Stimulated activated CD8-positive, alpha-beta memory T cell treated with anti-CD3 and anti-CD28 coated beads, Interleukin-4, amount 100 ng/mL, for 1 hour (primary cell): ENCODE measurements at places on chromosomes 2 and 18.
A peak's percentile ranks its signal among the peaks of the same experiment; 100 is the strongest.

GRCh38 chr2:121969766-121970639 is 214.6 kb downstream of the TSN start:
- no peak for DNase-seq

DNA sequence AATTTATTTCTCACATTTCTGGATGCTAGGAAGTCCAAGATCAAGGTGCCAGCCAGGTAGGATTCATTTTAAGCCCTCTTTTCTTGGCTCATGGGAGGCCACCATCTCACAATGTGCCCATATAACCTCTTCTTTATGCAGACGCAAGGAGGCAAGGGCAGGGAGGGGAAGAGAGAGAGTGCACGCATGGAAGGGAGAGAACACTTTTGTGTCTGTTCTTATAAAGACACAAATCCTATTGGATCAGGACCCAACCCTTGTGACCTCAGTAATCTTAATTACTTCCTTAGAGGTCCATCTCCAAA is 32.5 kb downstream of the CMPK2 start:
- DNase-seq, result no peak

DNA sequence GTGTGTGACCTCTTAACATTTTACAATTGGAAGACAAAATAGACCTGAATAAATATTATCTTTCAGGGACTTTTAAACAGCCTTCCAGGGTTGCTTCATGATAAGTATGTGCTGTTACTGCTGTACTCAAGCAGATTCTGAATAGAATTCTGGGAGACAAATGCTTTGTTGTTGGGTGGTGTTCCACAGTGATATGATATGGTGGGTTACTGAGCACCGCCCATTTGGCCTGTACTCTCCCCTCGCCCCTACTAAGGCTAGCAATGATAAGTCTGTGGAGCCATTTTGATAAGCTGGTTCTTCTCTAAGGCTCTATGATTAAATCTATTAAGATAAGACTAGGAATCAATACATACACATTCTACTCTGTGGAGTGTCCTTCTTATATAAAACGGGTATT is 89.8 kb upstream of the ITGA4 start:
- DNase-seq, result no peak

DNA sequence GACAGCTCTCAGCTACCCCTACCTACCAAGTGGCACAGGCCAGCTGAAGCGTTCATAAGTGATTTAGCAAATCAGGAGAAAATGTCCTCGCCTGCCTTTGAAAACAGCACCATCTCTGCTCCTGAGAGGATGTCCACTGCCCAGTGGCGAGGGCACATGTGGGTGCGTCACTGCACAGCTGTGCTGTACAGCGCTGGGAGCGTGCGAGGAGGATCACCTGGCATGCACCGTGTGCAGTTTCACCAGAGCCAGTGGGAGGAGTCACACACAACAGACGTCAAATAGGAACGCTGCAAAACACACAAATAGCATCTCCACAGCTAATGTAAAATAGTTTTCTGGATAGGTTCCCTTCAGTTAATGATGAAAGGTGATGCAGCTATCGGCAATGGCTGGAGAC is 154.1 kb downstream of the HDAC4 start:
- no peak for DNase-seq

DNA sequence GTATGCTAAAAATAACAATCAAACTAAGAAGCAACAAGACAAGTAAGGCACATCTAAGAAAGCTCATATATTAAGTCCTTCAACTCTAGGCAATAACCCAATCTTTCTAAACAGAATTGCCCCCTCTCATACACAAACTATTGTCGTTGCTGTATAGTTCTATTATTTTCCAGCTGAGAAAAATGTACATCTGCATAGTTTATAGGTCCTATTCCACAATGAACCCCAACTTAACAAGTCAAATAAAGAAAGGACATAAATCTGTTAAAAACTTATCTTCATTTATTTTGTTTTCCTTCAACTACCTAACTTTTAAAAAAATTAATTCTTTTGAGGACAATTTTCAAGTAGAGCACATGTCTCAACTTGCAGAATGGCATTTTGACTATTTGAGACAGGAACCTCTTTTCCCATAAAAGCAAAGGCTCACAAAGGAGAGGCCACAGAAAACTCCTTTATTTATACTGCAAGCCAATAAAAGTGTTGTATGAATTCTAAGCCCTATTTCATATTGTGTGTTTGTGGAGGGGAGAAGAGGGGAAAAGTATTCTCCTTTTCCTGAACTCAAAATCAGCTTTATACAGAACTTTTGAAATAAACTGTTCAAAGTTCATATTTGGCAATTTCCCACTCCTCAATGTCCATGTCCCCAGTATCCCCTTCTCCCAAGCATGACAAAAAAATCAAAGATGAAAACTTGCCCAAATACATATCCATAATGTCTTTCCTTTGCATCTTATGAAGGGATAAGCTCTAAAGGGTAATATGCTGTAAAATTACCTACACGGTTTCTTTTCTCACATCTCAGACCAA is 37.4 kb downstream of the RTN4 start:
- DNase-seq, result no peak

GRCh38 chr18:49238433-49239042 is 221.9 kb downstream of the DYM start:
- no peak for DNase-seq

GRCh38 chr18:51193621-51194287 is 3.7 kb downstream of the MEX3C start:
- no peak for DNase-seq

GRCh38 chr2:223644136-223644535 is 42.0 kb upstream of the SCG2 start:
- DNase-seq, result no peak

DNA sequence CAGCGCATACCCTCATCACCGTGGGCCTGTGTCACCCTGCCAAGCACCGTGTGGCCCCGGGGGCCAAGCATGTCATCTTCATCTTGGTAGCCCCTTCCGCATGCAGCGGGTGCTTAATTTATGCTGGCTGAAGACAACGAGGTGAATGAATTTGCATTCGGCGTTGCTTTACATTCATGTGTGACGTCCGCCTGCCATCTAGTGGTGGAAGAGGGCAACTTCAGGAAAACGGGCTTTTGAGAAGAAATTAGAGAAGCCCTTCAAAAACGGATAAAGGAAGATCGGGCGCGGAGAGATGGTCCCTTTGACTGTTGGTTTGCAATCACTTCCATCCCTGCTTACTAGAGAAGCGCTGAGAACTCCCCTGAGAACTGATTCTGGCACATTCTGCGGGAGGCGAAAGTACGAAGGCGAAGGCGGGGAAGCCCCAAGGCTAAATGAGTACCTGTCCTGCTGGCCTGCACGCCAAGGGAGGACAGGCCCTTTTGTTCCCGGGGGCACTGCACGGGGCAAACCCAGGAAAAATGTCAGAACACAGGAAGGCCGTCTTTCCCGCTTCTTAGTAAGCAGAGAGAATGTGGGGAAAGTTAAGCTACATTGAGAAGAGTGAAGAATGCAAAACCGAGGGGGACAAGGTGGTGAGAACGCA is 145.9 kb downstream of the ZNF516 start:
- peak; percentile 9 for DNase-seq

DNA sequence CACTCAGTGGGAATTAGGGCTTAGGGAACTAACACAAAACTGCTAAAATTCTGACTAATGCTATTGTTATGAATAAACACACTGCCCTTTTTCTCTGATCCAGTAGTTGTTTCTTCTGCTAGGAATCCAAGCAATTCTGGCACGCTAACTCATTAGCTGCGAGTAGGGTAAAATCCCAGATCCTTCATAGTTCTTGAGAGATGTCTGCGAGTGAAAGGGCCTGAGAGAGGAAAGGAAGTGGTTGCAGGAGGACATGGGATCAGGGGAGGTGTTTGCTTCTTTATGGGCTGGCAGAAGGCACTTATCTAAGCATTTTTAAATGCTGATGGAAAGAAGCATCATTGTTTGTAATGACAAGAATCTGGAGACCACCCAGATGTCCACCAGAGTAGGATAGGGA is 9.4 kb downstream of the MAP3K19 start:
- DNase-seq, result no peak

DNA sequence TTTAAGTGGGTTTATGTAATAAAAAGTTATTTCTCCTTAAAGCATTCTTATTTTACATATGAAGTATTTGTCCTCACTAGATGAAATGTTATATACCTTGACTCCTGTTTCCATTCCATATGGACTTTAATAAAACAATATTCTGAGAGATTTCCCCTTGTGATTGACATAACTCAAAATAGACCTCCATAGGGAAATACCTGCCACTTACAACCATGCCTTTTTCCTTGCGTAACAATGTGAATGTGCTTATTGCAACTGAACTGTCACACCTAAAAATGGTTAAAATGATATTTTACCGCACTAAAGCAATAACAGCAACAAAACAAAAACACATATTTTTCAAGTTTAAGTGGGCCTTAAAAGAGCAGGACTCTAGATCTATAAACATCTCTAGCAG is 70.3 kb upstream of the TGIF1 start:
- DNase-seq, result no peak
